Activated CD8-positive, alpha-beta memory T cell treated with anti-CD3 and anti-CD28 coated beads, Interleukin-2, amount 50 U/mL, for 48 hours (primary cell): ENCODE measurements at places on chromosomes 4 and X.

DNA sequence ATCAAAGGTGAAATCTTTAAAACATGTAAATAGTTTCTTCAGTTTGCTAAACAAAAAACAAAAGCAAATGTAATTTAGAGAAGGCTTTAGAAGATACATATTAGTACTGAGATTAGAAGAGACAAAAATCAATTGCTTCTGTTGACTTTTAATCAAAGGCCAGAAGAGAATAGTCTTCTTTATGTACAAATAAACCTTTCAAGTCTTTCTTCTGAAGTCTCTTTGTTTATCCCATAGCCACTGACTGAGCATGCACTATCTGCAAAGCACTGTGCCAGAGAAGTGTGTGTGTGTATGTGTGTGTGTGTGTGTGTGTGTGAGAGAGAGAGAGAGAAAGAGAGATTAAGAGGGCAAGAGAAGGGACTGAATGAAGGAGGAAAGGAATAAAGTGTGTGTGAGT is 198.4 kb downstream of the GLUD2 start:
- no peak for DNase-seq

- no peak for DNase-seq
Measured at GRCh38 chr4:42339935-42340406, 57.3 kb upstream of the SHISA3 start.

DNA sequence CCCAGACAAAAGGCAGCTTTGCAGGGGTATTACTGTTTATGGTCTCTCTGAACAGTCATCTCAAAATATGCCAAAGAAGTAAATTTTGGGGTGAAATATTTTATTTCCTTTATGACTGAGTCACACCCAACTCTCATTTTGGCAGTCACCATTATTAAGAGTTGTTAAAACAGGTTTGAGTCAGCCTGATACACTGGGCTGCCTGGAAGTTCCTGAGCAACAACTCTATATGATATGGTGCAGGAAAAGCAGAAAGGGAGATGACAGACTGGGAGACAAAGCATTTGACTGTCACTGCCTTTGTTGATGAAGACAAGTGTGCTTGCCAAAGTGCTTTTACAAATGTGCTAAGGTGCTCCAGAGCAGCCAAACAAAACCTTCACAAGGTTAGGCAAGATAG is 1263.5 kb downstream of the PCDH7 start:
- no peak for DNase-seq

GRCh38 chr4:1763550-1764080 is 29.5 kb upstream of the FGFR3 start:
- no peak for DNase-seq

DNA sequence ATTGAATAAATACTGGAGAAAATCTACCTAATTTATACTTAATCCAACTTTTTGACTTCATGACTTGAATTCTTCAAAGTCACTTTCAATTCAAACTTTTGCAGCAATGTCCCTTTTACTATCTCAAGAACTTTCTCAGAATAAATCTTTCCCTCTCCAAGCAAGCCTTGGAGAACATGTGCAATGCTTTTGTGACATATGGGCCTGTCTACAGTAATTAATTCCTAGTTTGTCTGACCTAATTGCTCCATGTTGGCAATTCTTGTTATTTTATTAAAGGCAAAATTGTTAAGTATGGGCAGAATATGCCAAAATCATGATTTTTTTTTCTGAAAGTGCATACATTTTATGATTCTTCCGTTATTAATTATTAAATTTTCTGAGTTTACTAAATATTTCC is 1115.3 kb downstream of the PDHA2 start:
- no peak for DNase-seq

- DNase-seq = no peak
Measured at GRCh38 chrX:10828640-10829039, 208.3 kb upstream of the MID1 start.
